ENCODE measurements at places on chromosomes 7 and 10.
A peak's percentile ranks its signal among the peaks of the same experiment; 100 is the strongest.

DNA sequence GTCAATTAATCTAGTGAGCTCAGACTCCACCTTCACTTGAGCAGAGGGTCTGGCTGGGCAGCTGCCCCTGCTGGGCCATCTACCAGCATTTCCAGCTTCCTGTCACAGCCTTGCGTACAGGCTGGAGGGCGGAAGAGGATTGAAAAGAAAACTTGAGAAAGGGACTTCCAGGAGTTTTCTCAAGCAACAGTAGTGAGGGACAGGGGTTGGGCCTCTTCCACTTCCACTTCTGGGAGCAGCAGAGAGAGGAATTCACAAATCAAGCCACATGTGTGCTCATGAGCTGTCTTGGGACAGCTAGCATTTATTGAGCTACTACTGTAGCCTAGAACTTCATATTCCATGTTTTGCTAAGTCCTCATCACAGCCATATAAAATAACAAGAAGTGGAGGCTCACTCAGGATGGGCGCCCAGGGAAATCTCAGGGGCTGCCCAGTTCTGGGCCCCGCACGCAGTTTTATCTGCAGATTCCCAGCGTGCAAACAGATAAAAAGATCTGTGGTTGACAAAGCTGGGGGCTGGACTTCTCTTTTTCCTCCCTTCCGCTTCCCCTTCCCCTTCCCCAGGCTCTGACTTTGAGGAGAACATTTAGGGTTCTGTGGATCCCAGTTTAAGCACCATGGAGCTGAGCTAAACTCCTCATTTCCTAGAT is 135.8 kb downstream of the RGS10 start:
- no peaks in the 10 kb centered on the region for H3K27me3 ChIP-seq
- no peak overlapping the region for H3K4me3 ChIP-seq
- no peaks in the 10 kb centered on the region for H3K36me3 ChIP-seq

GRCh38 chr7:155477476-155477875 is 19.5 kb downstream of the EN2 start:
- H3K36me3 ChIP-seq: no peaks in the 10 kb centered on the region
- DNase-seq: no peak
- H3K4me3 ChIP-seq: no peak overlapping the region
- H3K27ac ChIP-seq: no peak overlapping the region
- no peaks in the 10 kb centered on the region for H3K4me1 ChIP-seq

GRCh38 chr7:94161476-94161875 is 157.3 kb upstream of the BET1 start:
- H3K4me3 ChIP-seq: no peak overlapping the region
- H3K27ac ChIP-seq: no peak overlapping the region
- DNase-seq: no peak
- H3K4me1 ChIP-seq: no peaks in the 10 kb centered on the region

DNA sequence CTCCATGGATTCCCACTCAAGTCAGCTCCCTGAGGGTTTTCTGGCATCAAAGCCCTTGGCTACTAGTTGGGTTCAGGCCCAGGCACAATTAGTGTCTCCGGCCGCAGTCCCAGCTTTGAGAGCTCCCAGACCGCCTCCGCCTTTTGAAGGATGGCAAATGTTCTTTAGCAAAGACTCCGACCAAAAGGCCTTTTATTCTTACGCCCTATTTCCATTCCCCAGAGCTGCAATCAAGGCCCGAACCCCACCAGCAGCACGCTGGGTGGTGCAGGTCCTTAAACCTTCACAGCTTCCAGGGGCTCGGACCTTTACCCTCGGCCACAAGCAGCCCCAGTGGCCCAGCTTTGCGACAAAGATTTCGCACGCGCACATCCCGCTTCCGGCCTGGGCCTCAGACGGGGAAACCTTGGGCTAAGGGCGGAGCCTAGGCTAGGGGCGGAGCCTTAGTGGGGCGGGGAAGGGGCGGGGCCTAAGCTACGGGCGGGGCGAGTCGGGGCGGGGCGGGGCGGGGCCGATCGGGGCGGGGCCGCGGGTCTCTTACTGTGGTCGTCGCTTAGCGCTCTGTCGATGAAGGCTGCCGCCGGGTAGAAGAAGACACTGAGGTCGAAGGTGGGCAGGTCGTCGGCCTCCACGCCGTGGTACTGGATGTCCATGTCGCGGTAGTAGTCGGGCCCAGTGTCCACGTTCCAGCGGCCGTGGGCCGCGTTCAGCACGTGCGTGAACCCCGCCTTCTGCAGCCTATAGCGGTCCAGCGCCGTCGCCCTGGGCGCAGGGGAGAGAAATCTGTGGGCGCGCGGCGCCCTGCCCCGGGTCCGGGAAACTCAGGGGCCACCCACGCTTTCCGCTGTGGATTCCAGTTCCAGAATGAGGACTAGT is 68.0 kb upstream of the SAMD8 start:
- no peak overlapping the region for H3K27ac ChIP-seq
- H3K27me3 ChIP-seq: no peaks in the 10 kb centered on the region
- no peak for DNase-seq
- H3K4me1 ChIP-seq: peaks cover 2% of the 10 kb centered on the region
- no peaks in the 10 kb centered on the region for H3K36me3 ChIP-seq

- H3K4me1 ChIP-seq: peaks cover 3% of the 10 kb centered on the region
- peak; percentile 55 for DNase-seq
- no peak overlapping the region for H3K4me3 ChIP-seq
- no peak overlapping the region for H3K27ac ChIP-seq
- H3K27me3 ChIP-seq: no peaks in the 10 kb centered on the region
These were observed 93.3 kb downstream of the CHST15 start for GRCh38 chr10:123999956-124000615.

DNA sequence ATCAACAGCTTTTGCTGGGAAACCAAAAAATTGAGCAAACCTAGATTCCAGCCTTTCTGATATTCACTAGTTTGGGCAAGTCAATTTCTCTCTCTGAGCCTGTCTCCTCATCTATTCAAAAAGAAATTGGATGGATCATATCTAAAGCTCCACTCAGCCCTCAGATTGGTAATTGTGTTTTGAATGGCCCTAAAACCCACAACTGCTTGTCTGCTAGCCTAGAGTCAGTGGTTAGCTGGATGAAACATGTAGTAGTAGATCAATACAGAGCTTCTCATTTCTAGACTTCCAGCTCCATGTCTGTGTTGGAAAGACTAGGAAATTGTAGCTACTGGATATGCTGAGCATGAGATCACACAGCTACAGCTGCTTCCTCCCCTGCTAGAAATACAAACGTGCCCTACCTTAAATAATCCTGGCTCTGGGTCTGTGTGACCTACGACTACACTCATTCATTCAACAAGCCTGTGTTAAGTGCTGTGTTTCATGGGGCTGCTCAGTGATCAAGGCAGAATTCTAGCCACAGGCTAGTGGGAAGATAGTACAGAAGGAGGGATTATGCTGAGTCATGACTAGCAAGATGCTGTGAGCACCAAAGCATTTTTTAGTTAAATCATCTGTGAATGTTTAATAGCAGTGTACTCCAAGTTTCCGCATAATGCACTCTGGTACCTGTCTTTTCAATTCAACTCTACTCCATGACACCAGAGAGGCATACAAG is 15.7 kb downstream of the DNTT start:
- DNase-seq: no peak
- no peak overlapping the region for H3K27ac ChIP-seq
- H3K27me3 ChIP-seq: no peaks in the 10 kb centered on the region
- no peak overlapping the region for H3K4me3 ChIP-seq
- H3K36me3 ChIP-seq: no peaks in the 10 kb centered on the region

- H3K4me1 ChIP-seq: no peaks in the 10 kb centered on the region
- H3K27ac ChIP-seq: no peak overlapping the region
- DNase-seq: no peak
- H3K4me3 ChIP-seq: no peak overlapping the region
These were observed 90.5 kb downstream of the RPS24 start for GRCh38 chr10:78124167-78124566.

- H3K27ac ChIP-seq: peak overlapping the region; percentile 91
- DNase-seq: no peak
- peak overlapping the region; percentile 97 for H3K4me3 ChIP-seq
- no peaks in the 10 kb centered on the region for H3K27me3 ChIP-seq
- H3K36me3 ChIP-seq: peaks cover 19% of the 10 kb centered on the region
These were observed 625 bp upstream of the GSTO2 start for GRCh38 chr10:104268405-104268712.

- H3K36me3 ChIP-seq: no peaks in the 10 kb centered on the region
- no peaks in the 10 kb centered on the region for H3K27me3 ChIP-seq
- DNase-seq: no peak
- H3K27ac ChIP-seq: no peak overlapping the region
These were observed 21.3 kb downstream of the GCK start for GRCh38 chr7:44167920-44168319.

DNA sequence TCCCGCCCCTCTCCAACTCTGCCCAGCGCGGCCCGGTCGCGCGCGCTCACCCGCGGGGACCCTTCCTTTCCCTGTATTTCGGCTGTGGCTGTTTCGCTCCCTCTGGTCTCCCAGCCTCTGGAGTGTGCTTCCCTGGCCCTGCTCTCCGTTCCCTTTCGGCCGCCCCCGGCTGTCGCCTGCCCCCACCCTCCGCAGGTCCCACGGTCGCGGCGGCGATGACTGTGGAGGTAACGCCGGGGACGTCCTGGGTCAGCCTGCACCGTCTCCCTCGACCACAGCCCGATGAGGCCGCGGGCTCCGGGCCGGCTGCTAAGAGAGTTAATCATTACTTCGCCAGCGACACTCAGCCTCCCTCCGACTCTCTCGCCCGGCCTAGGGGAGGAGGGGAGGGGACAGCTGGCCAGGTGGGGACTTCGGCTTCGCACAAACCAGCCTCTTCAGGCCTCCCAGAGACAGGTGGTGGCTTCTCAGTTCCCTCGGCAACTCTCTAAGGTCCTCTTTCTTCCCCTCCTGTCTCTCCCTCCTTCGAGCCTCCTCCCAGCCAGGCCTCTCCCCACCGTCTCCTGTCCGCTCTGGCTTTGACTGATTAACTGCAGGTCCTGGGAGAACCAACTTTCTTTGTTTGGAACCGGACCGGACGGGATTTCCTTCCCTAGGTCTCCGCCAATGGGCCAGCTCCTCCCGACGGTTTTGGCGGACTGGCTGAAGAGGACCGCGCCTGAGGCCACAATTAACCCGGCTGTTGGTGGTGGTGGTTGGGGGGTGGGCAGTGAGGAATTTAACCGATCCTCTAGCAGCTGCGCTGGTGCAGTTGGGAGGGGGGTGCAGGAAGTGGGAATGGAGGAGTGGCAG is 5.6 kb upstream of the PAX2 start:
- no peak for DNase-seq
- H3K27me3 ChIP-seq: peaks cover 59% of the 10 kb centered on the region
- H3K27ac ChIP-seq: no peak overlapping the region
- peaks cover 13% of the 10 kb centered on the region for H3K4me1 ChIP-seq
- no peaks in the 10 kb centered on the region for H3K36me3 ChIP-seq
- peak overlapping the region; percentile 18 for H3K4me3 ChIP-seq

GRCh38 chr10:36188461-36188860 is 546.4 kb upstream of the FZD8 start:
- DNase-seq: no peak
- no peaks in the 10 kb centered on the region for H3K36me3 ChIP-seq
- H3K27ac ChIP-seq: peak overlapping the region; percentile 0
- H3K4me3 ChIP-seq: no peak overlapping the region

DNA sequence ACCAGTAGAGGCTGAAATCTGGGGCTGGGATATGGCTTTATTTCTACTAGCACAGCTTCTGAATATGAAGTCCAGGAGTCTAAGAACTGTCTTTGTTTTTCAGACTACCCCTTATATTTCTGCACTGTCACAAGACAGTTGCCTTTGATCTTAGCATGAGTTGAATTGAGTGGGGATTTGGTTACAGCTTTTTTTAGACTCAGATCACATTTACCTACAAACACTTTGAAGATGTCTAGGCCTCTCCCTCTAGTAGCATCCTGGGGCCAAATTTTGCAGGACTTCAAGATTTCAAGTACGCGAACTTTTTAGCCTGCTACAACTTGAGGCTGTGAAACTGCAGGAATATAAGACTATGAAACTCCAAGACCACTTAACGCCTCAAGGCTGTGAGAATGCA is 240.2 kb downstream of the NEBL start:
- DNase-seq: no peak
- no peaks in the 10 kb centered on the region for H3K27me3 ChIP-seq
- H3K4me3 ChIP-seq: no peak overlapping the region
- H3K27ac ChIP-seq: no peak overlapping the region

DNA sequence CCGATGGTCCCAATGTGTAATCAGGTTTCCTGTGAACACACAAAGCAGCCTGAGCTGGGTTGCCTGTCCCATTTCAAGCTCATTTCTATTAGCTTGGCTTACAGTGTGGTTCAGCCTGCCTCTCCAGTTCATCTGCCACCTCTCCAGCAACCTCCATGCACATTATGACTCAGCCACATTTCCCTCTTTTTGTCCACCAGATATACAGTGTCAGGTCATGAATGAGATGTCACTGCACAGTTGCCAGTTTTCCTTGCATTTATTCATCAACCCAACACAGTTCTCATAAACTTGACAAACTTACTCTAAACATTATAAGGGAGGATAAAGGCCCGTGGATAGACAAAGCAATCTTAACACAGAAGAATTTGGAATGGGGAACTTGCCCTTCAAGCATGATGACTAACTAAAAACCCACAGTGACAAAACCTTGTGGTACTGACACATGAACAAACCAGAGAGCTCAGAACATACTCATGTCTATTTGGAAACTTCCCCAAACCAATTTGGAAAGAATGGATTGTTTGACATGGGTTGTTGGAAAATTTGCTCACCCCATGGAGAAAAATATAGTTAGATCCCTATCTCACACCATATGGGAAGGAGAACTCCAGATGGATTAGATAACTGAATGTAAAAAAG is 2.5 kb upstream of the CFAP58 start:
- no peak for DNase-seq
- H3K4me3 ChIP-seq: no peak overlapping the region
- H3K27me3 ChIP-seq: no peaks in the 10 kb centered on the region
- no peaks in the 10 kb centered on the region for H3K36me3 ChIP-seq
- H3K27ac ChIP-seq: no peak overlapping the region
- H3K4me1 ChIP-seq: peaks cover 12% of the 10 kb centered on the region

GRCh38 chr10:48740988-48741387 is 56.3 kb downstream of the WDFY4 start:
- H3K4me3 ChIP-seq: no peak overlapping the region
- H3K27ac ChIP-seq: no peak overlapping the region
- DNase-seq: no peak
- H3K27me3 ChIP-seq: no peaks in the 10 kb centered on the region

DNA sequence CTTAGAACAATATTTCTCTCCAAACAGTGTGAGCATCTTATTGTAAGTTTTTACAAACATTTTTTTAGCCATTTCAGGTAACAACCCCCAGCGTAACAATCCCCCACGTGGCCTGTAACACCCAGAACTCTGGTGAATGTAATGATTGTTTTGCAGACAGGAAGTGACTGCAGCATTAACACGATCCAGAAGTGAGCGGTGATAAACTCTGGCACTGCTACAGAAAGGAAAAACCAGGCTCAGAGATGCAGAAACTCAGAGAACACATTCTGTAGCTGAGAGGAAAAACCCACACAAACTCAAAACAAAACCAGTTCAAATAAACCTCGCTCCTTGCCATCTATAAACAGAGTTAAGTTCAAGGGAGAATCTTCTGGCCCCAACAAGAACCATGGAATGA is 285.7 kb downstream of the FGFR2 start:
- DNase-seq: no peak
- H3K4me1 ChIP-seq: no peaks in the 10 kb centered on the region
- no peak overlapping the region for H3K27ac ChIP-seq
- no peaks in the 10 kb centered on the region for H3K36me3 ChIP-seq

GRCh38 chr7:23966941-23967340 is 256.9 kb downstream of the STK31 start:
- DNase-seq: no peak
- H3K27me3 ChIP-seq: no peaks in the 10 kb centered on the region
- no peak overlapping the region for H3K4me3 ChIP-seq

GRCh38 chr7:157857578-157858075 is 520.8 kb downstream of the DNAJB6 start:
- no peaks in the 10 kb centered on the region for H3K36me3 ChIP-seq
- no peak overlapping the region for H3K27ac ChIP-seq
- no peaks in the 10 kb centered on the region for H3K27me3 ChIP-seq
- DNase-seq: no peak
